Endodermal cell (in vitro differentiated cells): ENCODE measurements at places on chromosomes 2 and 18. TPM values are rescaled to one million over a fixed set of nuclear protein-coding genes. Genes with fewer than 3 reads are reported as not detected.

SH3BP4 gene
- 44.6 and 53.4 TPM in 2 replicates for total RNA-seq

INHBB gene
- total RNA-seq: not detected in 3 replicates

MTA3 gene
- total RNA-seq: 138 to 159 TPM (median 141 TPM) in 3 replicates

AKAIN1 gene
- not detected in 3 replicates for total RNA-seq

TUBA4B gene
- not detected in 2 replicates for total RNA-seq

B3GNT7 gene
- 32.3 and 33.2 TPM in 2 replicates for total RNA-seq

PSMA8 gene
- total RNA-seq: 0.18 TPM in 1 of 2 replicates, not detected in the other

COL6A3 gene
- 1.2 and 1.3 TPM in 2 replicates for total RNA-seq

LIMS3 gene
- 0.92 to 4.2 TPM (median 1.6 TPM) in 3 replicates for total RNA-seq

UPP2 gene
- total RNA-seq: not detected in 2 replicates

IKZF2 gene
- 8.7 and 9.5 TPM in 2 replicates for total RNA-seq

FARP2 gene
- 21.8 to 51.4 TPM (median 39.3 TPM) in 3 replicates for total RNA-seq

IL1RL2 gene
- 0.44 and 0.72 TPM in 2 replicates for total RNA-seq

DPP4 gene
- total RNA-seq: 0.93 and 1.2 TPM in 2 replicates

GREB1 gene
- total RNA-seq: 85.3 to 174 TPM (median 86.4 TPM) in 3 replicates

CYBRD1 gene
- 3.3 and 3.6 TPM in 2 replicates for total RNA-seq

SCYGR4 gene
- total RNA-seq: not detected in 3 replicates

CAPG gene
- total RNA-seq: 98.3 and 104 TPM in 2 replicates

CRACDL gene
- 0.26 and 0.27 TPM in 2 replicates for total RNA-seq

COL4A3 gene
- 2.1 and 2.4 TPM in 2 replicates for total RNA-seq

DSC2 gene
- total RNA-seq: 68.6 and 72.4 TPM in 2 replicates

UGT1A4 gene
- total RNA-seq: not detected in 2 replicates

CACNB4 gene
- 0.59 and 0.95 TPM in 2 replicates for total RNA-seq

RETSAT gene
- 17.3 and 19.7 TPM in 2 replicates for total RNA-seq

SLC16A14 gene
- 0.72 and 1.2 TPM in 2 replicates for total RNA-seq

PRKAG3 gene
- total RNA-seq: not detected in 2 replicates

ACMSD gene
- not detected in 3 replicates for total RNA-seq

PDE11A gene
- 0.49 to 1.9 TPM (median 0.53 TPM) in 3 replicates for total RNA-seq

LYPD6 gene
- 1.8 to 10.2 TPM (median 8.5 TPM) in 3 replicates for total RNA-seq

BMPR2 gene
- total RNA-seq: 50.1 and 56.3 TPM in 2 replicates

LYG2 gene
- total RNA-seq: not detected in 2 replicates

ERFE gene
- 1.1 to 1.8 TPM (median 1.6 TPM) in 3 replicates for total RNA-seq

CNTNAP5 gene
- total RNA-seq: 4.4 to 8.2 TPM (median 5.9 TPM) in 3 replicates

NAT8 gene
- total RNA-seq: not detected in 3 replicates

TXNDC2 gene
- total RNA-seq: not detected in 3 replicates

COBLL1 gene
- total RNA-seq: 16.5 to 24.3 TPM (median 18.3 TPM) in 3 replicates

PLCL1 gene
- total RNA-seq: 0.11 to 0.15 TPM in 2 of 3 replicates, not detected in the other

POTEI gene
- total RNA-seq: 1.2 and 2.0 TPM in 2 replicates

SP140 gene
- total RNA-seq: 0.32 TPM in 1 of 2 replicates, not detected in the other

TM4SF20 gene
- total RNA-seq: not detected in 2 replicates

EHBP1 gene
- total RNA-seq: 36.4 to 50.1 TPM (median 49.8 TPM) in 3 replicates

DYNC1I2 gene
- total RNA-seq: 99.4 to 104 TPM (median 103 TPM) in 3 replicates

ALK gene
- 0.13 to 0.36 TPM (median 0.35 TPM) in 3 replicates for total RNA-seq

MAP2 gene
- 1.1 and 1.8 TPM in 2 replicates for total RNA-seq

ARHGAP15 gene
- total RNA-seq: 0.47 TPM in 1 of 2 replicates, not detected in the other

KIDINS220 gene
- 33.8 to 37.9 TPM (median 34.3 TPM) in 3 replicates for total RNA-seq

UGT1A3 gene
- not detected in 2 replicates for total RNA-seq

PPP1R1C gene
- total RNA-seq: 0.63 to 2.8 TPM (median 1.2 TPM) in 3 replicates

B3GNT2 gene
- total RNA-seq: 38.7 to 79.4 TPM (median 42.4 TPM) in 3 replicates

SERPINB2 gene
- total RNA-seq: not detected in 2 replicates
